ENCODE measurements at places on chromosomes 7 and 10.

GRCh38 chr10:8731121-8732095, 676.9 kb downstream of the GATA3 start:
- DNase-seq: no peak

- DNase-seq: no peak
Observed at GRCh38 chr10:24793648-24794379, 70.1 kb upstream of the ARHGAP21 start.

DNA sequence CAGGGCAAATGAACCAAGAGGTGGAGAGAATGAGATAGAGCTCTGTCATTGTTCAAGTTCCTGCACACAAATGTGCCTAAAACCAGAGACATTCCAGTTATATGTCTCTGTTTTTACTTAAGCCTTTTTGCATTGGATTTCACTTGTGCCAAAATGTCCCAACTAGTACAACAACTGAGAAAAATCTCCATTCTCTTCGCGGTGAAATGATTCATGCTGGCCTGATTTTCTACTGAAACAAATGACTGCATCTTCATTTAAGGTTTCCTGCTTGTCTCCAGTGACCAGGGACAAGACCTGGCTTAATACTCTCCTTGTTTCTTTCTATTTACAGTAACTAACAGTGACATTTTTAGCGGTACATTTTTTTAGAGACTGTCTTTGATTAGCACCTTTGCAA, 714.9 kb downstream of the KCNMA1 start:
- DNase-seq: no peak

DNA sequence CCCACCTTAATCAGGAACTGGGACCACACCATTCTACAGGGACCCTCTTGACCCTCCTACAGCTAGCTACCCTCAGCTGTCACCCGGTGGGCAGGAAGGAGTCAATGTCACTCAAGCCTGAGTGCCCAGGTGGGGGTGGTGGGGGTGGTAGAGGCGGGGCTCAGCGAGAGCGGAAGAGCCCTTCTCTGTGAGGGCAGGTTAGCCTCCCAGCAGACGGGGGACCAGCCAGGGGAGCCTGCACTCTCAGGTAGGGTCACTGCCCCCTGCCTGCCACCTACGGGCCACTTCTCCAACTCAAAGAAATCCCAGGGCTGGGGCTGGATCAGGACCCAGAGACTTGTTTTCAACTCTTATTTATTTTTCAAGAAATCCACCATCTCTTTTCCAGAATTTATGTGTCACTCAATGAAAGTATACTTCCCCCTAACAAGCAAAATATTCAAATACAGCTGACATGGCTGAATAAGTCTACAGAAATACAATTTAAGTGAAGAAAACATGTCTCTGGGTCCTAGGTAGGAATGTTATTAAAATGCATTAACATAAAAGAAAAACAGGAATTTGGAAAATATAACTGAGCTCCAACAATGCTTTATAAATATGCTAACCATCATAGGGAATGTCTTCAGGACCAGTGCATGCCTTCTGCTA, 63.4 kb upstream of the DDC start:
- DNase-seq: no peak

DNA sequence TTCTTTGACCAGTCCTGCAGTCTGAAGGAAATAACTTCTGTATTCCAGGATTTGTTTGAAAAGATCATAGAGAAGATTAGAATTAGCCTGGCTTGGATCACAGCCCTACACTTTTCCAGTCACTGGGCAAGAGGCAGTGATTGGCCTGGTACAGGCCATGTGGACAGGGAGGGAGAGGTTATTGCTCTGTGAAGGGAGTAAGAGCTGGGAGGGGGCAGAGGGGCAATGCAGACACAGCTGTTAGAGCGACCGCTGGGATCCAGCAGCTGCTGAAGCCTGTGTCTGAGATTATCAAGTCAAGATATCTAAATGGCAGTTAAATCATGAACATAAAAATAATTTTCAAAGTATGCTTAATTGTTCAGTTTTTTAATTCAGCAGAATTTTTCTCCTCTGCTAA, 257.3 kb downstream of the SDK1 start:
- DNase-seq: no peak

DNA sequence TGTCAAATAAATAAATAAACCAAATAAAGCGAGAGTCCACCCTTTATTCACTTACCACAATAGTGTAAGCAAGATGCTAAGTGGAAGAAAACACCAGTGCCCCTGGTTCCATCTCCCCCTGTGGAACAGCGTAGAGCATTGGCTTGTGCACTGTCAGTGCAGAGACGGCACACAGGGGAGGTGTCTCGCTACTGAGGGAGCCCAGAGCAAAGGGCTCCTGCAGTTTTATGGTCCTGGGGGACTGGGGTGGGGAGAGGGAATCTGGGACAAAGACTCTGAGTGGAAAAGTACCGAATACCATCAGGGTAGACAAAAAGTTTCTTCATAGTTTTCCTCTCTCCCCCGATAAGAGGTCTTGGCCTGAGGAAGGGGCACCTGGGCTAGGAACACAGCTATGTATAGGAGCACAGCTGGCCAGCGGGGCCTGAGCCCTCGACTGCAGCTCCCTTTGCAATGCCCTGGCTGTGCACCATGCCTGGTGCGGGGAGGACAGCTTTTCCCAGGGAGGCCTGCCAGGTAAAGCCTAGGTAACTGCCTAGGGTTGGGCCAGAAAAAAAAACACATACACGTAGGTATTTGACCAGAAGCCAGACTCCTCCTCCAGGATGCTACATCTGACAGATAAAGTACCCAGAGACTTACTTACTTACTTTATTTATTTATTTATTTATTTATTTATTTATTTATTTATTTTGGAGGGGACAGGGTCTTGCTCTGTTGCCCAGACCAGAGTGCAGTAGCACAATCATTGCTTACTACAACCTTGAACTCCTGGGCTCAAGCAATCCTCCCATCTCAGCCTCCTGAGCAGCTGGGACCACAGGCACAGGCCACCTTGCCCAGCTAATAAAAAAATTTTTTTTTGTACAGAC, 88.8 kb upstream of the KIF5B start:
- DNase-seq: no peak

- DNase-seq: no peak
Observed at GRCh38 chr7:24152877-24153472, 131.0 kb upstream of the NPY start.

DNA sequence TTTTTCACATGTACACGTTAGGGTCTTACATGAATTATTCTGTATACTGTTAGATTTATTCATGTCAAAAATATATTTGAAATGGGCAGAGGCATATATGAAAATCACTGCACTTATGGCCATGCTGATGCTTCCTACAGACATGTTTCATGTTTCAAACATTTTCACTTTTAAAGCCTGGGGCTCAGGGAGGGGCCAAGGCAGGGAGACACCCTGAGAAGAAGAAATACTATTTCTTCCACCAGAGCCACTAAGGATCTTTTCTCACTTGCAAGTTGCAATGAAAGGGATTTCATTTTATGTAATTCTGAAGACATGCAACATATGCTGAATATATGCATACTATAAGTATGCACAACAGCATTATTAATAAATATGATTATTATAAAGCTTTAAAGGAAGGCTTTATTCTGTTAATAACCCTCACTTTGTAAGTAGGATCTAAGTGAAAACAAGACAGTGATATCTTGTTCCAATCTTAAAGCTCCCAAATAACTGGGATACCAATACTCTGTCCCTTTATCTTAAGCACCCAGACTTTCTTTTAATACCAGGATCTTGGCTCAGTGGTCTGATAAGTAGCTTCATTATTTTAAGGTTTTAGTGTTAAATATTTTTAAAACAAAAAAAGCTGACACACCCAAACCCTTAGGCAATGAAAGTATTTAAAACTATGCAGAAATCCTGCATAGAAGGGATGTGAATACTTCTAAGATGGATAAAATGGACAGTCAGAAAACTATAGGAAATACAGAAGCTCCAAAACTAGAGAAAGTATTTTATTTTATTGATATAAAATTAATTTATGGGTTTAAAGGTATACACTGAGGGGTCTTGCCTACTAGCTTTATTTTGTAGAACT, 148.0 kb downstream of the SNX13 start:
- DNase-seq: no peak

GRCh38 chr7:20696803-20697333, 81.4 kb downstream of the ABCB5 start:
- DNase-seq: no peak

GRCh38 chr7:114531326-114531725, 116.7 kb downstream of the FOXP2 start:
- no peak for DNase-seq

DNA sequence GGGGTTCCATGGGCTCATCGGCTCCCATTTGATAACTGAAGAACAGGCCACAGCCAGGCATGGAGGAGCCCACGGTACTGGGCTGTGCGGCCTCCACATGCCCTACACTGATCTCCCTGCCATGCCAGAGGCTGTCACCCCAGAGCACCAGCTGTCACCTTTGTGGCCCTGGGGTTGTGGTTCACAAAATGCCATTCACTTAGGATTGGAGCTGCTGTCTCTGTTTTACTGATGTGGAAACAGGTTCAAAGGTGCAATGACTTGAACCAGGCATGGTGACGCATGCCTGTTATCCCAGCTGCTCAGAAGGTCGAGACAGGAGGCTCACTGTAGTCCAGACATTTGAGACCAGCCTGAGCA, 4.3 kb upstream of the UPK3B start:
- DNase-seq: no peak

DNA sequence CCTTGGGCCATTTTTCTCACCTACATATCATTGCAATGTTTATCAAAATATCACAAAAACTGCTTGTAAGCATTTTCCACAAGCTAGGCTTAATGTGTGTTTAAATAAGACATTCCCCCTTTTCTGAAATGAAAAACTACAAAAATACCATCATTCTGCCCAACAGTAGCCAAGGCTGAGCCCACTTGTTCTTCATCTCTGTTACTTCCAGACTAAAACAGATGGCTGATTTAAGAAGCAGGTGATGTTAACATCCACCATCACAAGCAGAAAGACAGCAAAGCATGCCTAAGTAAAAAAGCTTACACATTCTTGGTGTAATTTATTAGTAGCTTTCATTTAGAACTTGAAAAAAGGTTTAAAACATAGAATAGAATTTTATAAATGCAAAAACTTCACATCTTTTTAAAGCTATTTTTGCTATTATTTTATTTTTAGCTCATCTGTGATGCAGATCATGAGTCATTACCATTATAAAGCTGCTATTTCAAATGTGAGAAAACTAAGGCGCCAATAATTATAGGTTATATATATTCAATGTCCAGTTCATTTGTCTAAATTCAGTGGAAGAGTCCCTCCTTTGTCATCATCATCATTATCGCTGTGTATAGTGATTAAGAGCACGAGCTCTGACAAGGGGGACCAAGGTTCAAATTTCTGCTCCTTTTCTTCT, 109.4 kb downstream of the RELN start:
- no peak for DNase-seq

GRCh38 chr10:78729800-78730199, 339.0 kb upstream of the ZMIZ1 start:
- DNase-seq: no peak

DNA sequence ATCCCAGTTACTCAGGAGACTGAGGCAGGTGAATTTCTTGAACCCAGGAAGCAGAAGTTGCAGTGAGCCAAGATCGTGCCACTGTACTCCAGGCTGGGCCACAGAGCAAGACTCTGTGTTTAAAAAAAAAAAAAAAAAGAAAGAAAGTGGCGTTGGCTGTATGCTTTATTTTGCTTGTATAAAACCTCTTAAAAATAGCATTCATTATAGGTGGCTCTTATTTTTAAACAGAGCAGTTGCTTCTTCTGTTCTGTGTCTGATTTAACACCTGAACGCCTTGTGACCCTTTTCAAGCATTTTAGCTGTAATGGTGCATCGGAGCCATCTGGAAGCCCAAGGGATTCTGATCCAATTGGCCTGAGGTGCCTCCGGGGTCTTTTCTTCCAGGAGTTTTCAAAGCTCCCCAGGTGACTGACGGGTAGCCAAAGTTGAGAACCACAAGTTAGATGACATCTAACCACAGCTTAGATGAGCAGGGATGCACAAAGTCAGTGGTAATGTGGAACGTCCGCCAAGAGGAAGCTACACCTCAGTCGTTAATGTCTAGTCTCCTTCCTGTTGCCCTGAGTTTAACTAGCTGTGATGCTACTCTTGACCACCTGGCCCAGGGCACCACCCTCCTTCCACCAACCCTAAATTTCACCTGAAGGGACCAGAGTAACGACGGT, 274.6 kb upstream of the KLF6 start:
- DNase-seq: no peak

DNA sequence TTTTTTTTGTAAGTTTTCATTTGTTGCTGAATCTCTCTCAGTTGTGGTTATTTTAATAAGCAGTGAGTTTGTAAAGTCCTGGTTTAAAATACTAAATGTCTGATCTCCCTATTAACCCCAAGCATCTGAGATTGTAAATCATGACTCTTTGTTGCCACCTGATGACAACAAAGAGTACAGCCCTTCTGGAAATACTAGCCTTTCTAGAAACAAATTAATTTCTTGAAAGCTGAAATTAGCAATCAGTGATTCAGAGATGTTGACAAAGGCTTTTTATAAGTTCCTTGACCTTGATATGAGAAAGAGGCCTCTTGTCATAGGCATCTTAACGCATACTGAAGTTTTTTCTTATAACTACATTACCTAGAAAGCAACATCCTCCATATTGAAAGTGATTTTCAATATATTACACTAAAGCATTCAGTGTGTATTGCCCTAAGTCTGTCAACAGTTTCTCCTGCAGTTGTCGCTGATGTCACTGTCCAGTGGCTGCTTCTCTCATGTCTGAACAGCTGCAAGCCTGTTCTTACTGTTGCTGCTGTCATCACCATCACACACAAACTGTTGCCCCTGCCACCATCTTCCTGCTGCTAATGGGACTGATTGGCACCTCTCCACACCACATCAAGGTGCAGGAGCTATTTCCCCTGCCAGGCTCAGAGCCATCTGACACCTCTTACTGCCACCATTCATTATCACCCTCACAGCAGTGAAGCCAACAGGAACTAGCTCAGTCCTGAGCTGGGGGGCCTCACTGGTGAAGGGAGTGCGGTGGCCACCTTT, 95.1 kb upstream of the LRGUK start:
- no peak for DNase-seq

GRCh38 chr7:152137476-152138025, 112.1 kb downstream of the GALNT11 start:
- DNase-seq: no peak

DNA sequence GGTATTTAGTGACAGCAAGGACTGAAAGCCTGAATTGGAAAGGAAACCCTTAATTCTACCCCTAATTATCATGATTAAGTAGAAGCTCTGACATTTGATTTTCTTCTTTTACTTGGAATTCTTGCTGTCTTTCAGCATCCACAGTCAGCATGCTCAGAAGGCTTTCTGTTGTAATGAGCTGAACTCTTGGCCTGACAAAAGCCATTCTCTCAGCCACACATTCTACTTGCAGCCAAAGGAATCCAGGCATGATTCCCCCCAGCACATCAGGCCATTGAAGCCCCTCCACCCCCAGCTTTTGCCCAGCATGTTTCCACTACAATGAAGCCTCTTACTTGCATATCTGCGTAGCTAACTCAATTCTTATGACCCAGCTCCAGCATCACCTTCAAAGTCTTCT, 94.3 kb upstream of the FRMD4A start:
- no peak for DNase-seq

DNA sequence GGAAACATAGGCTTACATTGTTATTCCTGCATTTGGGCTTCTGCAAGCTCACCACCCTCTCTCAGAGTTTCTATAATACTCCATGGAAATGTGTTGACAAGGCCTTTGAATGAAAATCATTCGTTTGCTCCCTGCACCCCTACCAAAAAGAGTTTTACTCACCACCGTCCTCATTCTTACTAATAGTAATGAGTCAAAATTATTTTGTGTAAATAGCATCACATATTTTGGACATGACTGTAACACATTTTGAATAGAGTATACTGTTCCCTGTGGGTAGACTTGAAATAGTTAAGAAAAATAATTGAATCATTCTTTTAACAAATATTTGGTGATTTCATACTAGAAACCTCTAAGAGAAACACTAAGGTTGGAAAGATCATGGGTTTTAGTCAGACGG, 84.6 kb downstream of the AKAP9 start:
- DNase-seq: no peak

Data from activated T-cell treated with anti-CD3 and anti-CD28 coated beads for 4 hours (primary cell).